ENCODE measurements at places on chromosomes 11 and 22.

- peak; percentile 67 for DNase-seq
Observed at GRCh38 chr11:76236092-76236999, 30.0 kb upstream of the WNT11 start.

- DNase-seq: peak; percentile 64
Observed at GRCh38 chr11:2860636-2861035, 24.9 kb downstream of the CDKN1C start.

- no peak for DNase-seq
Observed at GRCh38 chr11:115623021-115623451, 118.8 kb upstream of the CADM1 start.

- DNase-seq: peak; percentile 73
Observed at GRCh38 chr11:121112498-121113455, 11.7 kb downstream of the TECTA start.

DNA sequence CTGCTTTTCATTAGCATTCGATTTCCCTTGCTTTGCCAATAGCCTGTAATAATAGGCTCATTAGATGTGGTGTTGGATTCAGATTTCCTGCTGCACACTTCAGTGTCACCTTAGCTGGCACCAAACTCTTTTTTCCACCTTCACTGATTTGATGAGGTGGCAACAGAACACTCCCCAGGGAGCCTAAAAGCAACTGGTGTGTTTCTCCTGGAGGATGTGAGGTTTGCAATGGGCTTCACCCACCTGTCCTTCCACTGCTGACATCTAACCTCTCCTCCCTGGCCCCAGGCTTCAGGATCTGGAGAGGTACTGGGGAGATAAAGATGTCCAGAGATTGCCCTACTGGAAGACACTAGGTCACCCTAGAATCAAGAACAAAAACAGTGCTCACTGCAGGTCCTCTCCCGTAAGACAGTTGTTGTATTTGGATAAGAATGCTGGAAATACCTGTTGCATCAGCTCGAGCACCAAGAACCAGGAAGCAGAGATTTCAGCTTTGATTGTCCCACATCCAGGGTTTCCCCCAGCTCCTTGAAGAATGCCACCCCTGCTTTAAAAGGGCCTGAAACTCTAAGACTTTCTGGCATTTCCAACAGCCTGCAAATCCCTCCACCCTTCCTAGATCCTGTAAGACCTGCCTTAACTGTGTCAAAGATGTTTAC lies 96.9 kb downstream of the SLC1A2 start:
- no peak for DNase-seq

DNA sequence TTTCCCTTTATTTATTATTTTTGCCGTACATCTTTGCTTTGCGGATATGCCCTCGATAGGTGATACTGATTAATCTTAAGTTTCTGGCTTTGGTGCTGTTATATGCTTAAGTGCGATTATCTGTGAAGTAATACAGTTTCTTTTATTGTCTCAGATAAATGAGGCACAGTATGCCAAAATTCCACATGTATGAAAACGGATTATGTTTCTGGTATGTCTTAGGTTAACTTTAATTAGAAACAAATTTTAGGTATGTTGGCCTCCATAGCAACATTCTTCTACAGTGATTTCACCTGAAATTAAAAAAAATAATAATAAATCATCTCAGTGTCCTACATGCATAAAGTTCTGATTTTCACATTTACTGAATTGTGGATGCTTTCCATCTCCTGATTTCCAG lies 119.2 kb downstream of the ARHGAP42 start:
- no peak for DNase-seq

- DNase-seq: no peak
Observed at GRCh38 chr11:3000032-3000961, 8.2 kb upstream of the NAP1L4 start.

DNA sequence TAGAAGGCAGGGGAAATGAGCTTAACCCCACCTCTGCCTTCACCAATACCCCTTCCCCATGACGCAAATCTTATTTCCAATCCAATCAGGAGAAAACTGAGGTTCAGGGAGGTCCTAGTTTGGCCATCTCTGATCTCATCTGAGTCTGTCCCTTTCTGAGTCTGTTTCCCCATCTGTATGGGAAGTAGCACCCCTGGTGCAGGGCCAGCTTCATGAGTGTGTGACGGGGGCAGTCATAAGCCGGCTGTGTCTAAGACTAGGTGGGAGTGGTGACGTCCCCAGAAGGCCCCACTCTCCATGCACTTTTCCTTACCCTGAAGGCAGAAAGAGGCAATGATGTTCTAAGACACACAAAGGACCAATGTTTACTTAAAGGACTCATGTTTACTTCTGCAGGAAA lies 72.3 kb downstream of the MN1 start:
- no peak for DNase-seq

DNA sequence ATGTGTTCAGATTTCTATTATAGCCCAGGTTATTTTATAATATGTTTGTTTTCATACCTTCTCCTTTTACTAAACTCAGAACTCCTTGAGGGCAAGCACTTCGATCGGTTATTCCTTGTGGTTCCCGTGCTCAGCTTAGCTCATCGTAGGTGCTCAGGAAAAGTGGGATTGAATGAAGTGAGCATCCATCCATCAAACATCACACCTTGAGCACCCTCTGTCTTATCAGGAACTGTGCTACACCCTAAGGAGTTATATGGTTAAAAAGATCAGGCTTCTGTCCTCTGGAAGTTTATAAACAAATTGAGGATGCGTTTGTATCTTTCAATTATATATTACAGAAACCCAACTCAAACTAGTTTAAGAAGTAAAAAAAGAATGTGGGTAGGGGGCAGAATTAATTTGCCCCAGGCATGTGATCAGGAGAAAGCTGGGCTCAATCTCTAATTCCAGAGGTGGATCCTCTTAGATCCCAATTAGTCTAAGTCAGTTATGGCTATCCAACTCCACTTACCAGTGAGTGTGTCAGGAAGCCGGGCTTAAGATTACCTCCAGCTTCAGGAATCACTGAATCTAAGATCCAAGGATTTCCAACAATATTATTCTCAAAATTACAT lies 59.9 kb upstream of the RRAS2 start:
- DNase-seq: peak; percentile 30

DNA sequence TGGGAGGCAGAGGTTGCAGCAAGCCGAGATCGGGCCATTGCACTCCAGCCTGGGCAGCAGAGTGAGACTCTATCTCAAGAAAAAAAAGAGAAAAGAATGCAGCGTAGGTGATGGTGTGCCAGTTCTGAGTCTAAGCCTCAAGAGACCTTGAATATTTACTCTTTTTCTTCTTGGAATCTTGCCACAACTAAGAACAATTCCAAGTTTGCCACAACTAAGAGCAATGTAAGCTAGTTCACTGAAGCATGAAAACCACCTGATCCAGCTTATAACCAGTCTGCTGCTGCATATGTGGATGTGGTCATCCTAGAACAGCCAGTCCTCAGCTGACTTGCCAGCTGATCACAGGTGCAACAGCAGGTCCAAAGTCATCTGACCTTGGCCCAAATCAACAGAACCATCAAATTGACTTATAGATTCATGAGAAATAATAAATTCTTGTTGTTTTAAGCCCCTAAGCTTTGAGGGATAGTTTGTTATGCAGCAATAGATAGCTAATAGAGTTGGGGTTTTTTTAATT lies 25.4 kb upstream of the SEZ6L start:
- no peak for DNase-seq

GRCh38 chr11:99565333-99565732 lies 544.6 kb downstream of the CNTN5 start:
- DNase-seq: no peak

- DNase-seq: no peak
Observed at GRCh38 chr22:42562684-42563083, 8.9 kb downstream of the SERHL2 start.

GRCh38 chr11:12185914-12186313 lies 75.5 kb downstream of the MICAL2 start:
- DNase-seq: no peak

- DNase-seq: no peak
Observed at GRCh38 chr11:23317816-23318215, 457.5 kb upstream of the CCDC179 start.

DNA sequence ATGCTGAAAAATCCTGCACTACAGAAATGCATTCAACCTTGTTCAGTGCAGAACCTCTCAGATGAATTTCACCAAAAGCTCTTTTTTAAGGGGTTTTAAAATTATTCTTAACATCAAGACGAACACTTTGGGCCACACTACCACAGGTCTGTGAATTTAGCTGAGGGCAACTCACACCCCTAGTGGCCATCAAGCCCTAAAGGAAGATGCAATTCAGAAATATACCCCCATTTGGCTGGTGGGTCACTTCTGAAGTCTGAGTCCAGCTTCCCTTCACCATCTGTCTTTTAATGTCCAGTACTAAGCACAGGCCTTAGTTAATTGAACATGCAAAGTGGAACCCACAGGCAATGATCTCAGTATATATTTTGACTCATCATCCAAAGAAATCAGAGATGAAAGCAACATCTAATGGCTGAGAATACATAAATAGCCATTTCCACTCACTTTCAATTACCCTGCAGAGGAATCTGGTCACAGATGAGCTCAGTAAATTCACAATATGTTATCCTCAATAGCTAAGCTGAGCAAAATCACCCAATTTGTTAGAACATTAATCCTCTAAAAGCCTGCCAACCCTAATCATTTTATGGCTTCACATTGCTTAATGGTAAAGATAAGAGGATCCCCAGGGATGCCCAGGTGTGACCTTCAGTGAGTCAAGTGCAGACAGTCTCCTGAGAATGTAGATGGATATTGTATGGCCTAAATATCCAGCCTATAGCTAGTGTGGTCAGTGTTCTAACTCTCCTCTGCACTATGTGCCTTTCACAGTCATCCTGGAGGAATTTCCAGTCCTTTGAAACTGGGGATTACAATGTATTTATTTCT lies 50.3 kb downstream of the FAM76B start:
- DNase-seq: no peak

GRCh38 chr22:24550028-24550901 lies 4.7 kb downstream of the GUCD1 start:
- DNase-seq: no peak

DNA sequence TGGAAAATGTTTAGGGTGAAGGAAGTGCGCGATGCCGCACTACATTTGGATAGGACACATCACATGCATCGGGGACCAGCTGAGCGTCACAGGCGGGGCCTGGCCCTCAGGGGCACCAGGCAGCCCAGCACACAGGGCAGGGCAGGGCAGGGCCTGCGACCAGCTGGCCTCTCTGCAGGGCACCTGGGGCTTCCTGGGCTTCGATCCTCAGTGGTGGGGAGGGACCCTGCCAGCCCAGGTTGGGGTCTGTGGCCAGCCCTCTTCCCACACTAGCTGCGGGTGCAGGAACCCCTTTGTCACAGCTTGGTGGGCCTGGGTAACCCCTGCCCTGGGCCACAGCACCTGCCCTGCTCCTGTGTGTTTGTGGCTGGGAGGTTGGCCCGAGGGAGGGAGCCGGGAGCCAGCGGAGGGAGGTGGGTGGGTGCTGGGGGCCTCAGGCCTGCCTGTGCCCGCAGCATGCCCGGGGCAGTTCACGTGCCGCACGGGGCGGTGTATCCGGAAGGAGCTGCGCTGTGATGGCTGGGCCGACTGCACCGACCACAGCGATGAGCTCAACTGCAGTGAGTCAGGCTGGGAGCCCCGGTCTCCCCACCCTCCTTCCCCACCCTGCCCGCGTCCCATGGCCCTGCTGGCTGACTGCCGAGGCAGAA lies 37.9 kb downstream of the ST14 start:
- no peak for DNase-seq

DNA sequence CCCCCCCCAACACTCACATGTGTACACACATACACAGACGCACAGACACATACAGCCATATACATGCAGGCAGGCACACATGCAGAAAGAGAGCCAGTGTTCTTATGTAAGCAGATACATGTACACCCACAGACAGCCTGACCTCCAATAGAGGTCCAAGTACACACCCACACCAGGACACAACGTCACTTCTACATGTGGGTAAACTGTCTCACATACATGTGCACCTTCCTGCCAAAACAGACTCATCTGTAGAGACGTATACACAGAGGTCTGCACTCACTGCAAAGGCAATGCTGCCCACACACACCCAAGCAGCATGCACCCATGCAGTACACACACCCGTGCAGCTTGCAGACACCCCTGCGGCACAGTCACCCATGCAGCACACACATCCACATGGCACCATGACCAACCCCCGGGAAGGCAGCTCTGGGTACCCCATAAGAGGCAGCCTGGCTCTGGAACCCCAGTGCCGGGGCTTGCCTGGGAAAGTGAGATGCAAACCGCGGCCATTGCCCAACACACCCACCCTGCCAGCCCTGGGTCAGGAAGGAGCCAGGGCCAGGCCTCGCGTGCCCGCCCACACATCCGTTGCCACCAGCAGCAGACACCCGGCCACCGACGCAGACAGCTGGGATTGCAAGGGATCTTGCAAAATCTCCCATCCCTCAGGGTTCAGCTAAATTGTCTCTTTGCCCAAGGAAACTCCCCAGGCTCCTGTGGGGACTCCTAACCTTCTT lies 10.1 kb downstream of the CASTOR1 start:
- DNase-seq: no peak

GRCh38 chr11:64742087-64742888 lies 1.7 kb downstream of the RASGRP2 start:
- peak; percentile 70 for DNase-seq

DNA sequence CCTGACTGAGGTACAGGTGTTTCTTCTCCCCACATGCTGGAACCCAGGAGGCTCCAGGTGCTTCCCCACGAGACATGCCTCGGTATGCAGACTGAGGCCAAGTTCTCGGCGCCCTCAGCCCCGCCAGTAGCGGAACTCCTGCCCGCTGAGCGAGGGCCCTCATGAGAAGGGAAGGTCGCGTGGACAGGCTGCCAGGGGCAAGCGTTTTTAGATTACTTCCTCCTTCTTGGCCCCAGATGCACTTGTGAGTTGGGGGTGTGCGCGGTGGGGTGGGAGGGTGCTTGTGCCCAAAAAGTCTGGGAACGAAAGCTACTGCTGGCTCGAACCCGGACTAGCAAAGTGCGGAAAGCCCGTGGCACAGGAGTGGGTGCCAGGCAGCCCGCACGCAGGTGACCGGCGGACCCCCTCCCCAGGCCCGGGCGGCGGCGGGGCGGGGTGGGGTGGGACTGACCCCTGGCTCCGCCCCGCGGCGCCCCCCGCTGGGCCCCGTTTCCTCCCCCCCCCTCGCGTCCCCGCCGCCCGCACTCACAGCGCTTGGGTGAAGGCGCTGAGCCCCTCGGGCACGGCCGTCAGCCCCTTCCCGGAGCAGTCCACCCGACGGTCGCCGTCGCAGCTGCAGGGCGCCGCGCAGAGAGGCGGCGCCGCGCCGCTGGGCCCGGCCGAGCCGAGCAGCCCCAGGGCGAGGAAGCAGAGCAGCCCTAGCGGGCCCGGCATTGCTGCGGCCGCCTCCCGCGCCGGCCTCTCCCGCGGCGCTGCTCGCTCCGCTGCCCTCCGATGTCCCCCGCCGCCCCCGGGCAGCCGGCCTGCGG lies 797 bp downstream of the LGR4 start:
- DNase-seq: peak; percentile 37

DNA sequence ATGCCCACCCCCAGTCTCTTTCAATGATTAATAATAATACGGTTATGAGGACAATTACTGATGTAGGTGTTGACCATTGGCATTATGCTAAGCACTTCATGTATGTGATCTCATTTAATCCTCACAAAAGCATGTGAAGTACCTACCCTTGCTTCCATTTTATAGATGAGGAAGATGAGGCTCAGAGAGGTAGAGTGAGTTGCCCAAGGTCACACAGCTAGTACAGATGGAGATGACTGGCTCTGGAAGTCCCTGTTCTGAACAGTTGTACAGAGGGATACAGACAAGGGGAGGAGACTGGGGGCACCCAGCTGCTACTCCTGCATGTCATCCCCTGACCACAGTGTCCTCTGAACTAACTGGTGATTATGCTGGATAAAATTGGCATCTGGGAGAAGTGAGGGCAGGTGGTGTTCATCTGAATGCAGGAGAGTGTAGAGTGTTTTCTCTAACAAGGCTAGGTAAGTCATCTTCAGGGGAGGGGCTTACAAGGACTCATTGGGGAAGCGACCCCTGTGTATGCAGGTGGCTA lies 43.2 kb downstream of the KIAA1671 start:
- no peak for DNase-seq

GRCh38 chr11:106379712-106380111 lies 302.2 kb downstream of the AASDHPPT start:
- DNase-seq: no peak
